ENCODE measurements at places on chromosomes 11 and 22.

GRCh38 chr22:45454275-45454674 is 40.8 kb downstream of the RIBC2 start:
- no peak for DNase-seq

- DNase-seq, result no peak
These were observed at the start of gene CELSR1 for GRCh38 chr22:46537225-46537945. CELSR1 (minus strand) TSS chr22:46537620; CDS start chr22:46537170, 450 bp downstream.

- no peak for DNase-seq
These were observed 10.2 kb downstream of the DGKZ start for GRCh38 chr11:46357483-46357936.

DNA sequence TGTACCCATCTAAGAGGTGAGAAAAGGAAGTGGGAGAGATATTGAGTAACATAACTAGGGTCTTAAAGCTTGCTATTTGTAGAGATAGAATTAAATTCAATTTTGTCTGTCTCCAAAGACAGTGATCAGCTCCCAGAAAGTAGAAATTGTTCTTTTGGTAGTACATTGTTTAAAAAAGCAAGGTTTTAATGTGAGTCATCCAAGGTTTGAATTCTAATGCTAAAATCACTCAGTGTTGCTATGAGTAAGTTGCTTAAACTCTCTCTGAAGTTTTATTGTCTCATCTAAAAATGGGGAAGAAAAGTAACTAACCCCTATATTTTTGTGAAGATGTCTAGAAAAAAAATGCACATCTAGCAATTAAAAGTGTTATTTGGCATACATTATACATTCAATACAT is 1004.5 kb upstream of the CCDC90B start:
- DNase-seq, result no peak

GRCh38 chr11:34481307-34481706 is 32.3 kb downstream of the ELF5 start:
- DNase-seq, result no peak

GRCh38 chr11:127050186-127050585 is 49.6 kb upstream of the KIRREL3 start:
- no peak for DNase-seq

GRCh38 chr11:7450836-7451235 is 34.5 kb upstream of the OLFML1 start:
- no peak for DNase-seq

- DNase-seq, result no peak
These were observed 9.9 kb downstream of the TMPRSS13 start for GRCh38 chr11:117919341-117919740.

DNA sequence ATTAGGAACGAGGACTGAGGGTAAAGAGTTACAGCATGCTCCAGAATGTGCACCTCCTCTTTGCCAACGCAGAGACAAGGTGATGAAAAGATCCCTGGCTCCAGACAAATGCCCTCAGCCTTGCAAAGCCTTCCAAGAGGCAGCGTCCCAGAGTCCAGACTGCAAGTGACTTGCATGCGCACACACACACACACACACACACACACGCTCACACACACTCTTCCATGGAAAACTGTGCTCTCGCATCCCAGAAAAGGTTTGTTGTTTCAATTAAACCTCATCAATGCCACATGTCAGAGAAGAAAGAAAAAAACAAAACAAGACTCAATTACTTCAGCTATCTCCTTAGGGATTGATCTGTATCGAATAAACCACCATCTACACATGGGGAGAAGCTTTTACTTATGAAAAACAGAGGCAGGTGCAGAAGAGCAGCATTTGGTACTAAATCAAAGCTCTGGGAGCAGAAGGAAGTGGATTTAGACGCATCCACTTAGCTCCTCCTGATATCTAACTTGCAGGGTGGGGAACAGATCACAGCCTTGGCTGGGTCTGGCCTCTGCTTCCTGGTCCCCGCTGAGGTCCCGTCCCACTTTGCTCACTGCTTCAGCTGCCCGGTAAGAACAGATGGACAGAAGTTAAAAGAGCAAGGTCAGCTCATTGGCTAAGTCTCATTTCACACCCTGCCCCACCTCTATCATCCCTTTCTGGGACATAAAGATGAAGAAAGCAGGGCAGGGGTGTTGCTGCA is 249.8 kb upstream of the BLID start:
- no peak for DNase-seq

GRCh38 chr11:94721565-94722292 is 46.4 kb upstream of the AMOTL1 start:
- no peak for DNase-seq

DNA sequence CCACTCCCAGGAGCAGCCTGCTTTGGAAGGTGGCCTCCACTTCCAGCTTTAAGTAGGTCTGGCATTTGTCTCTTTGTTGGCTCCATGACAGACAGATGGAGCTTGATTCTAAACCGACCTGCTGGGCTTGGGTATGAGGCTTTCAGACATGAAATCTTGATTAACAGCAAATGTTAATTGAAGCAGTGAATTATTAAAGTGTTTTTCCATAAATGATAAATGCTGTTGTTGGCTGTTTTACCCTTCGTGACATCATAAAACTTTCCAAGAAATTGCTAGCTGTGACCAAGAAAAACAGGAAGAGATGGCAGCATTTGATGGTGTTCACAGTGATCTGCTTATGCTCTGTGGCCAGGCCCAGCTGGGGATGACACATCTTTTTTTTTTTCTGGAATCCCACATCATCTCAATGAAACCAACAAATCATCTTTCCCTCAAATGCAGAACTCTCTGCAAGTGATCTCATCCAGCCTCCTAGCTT is 66.1 kb downstream of the RBMXL2 start:
- no peak for DNase-seq

DNA sequence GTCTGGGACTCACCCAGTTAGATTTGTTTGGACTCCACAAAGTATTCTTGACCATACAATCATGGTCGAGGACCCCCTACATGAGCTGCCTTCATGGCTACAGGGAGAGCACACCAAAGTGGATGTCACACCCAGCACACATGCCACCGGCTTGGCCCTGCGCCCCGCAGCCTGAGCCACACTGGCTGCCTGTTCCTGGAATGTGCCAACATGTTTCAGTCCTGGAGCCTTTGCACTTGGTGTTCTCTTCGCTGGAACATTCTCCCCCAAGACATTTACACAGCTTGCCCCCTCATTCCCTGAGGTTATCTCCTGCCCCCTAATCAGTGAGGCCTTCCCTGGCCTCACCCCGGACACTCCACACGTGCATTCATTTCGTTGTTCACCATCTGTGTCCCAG is 46.0 kb downstream of the PPARA start:
- no peak for DNase-seq

DNA sequence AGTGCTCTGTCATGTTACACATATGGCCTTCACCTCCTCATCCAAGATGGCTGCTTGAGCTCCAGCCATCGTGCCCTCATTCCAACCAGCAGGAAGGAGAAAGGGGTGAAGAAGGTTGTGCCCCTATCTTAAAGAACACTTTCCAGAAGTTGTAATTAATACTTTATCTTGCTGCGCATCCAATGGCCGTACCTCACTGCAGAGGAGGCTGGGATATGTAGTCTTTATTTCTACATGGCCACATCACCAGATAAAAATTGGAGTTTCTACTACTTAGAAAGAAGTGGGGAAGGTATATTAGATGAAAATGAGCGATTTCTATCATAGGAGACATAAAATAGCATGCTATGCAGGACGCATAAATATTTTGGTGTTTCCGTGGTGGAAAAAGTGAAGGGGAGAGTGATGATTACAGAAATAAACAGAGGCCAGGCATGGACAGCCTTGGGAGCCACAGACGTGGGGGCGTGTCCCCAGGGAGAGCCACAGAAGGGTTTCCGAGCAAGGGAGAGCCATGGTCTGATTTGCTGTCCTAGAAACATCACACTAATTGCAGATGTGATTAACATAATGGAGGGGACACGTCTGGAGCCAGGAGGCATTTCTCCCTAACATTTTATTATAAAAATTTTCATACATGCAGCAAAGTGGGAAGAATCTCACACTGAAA is 8.8 kb upstream of the MB start:
- no peak for DNase-seq

DNA sequence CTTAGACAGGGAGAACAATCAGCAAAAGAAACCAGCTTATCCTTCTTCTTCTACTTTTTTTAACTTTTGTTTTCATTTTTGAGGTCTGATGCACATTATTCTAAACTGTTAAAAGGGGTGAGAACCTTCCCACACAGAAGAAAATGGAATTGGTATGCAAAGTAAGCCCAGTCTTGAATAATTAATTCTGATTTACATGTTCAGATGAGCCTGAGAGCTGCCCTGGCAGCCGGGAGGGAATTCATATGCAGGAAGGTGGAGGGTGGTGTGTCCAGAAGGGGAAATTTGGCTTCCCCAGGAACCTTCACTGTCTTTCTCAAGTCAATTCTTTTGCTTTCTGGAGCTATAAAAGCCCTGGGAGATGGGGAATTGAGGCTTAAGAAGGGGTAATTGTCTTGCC is 181.0 kb downstream of the INSC start:
- no peak for DNase-seq

- peak; percentile 71 for DNase-seq
These were observed 87.6 kb upstream of the FSHB start for GRCh38 chr11:30143098-30143705.

DNA sequence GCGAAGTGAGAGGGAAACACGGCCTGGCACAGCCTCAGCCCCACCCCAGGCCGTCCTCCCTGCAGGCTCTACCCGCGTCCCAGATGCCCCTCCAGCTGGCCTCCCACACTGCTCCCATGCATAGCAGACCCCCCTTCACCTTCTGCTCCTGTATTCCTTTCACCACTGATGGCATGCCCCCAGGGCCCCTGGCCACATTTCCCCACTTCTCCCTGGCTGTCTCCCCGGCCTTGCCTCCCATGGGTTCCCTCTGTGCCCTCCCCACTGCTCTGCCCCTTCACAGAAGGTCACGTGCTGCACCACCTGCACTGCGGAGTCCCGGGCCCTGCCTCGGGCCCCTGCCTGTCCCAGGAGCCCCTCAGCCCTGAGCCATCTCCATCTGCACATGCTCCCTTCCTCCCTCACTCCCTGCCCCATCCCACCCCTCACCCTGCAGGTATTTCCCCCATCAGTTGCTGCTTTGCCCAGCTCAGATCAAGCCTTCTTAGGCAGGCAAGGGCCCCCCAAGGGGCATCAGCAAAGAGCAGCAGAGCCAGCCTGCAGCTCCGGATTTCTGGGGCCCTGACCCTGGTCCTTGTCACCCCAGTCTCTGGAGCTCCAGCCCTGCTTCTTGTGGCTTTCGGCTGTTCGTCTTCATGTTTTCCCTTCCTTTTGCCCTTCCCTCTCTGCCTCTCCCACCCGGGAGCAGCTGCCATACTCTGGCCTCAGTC is 46.4 kb downstream of the GAB4 start:
- no peak for DNase-seq

- DNase-seq, result no peak
These were observed 11.7 kb downstream of the FJX1 start for GRCh38 chr11:35629914-35630313.

DNA sequence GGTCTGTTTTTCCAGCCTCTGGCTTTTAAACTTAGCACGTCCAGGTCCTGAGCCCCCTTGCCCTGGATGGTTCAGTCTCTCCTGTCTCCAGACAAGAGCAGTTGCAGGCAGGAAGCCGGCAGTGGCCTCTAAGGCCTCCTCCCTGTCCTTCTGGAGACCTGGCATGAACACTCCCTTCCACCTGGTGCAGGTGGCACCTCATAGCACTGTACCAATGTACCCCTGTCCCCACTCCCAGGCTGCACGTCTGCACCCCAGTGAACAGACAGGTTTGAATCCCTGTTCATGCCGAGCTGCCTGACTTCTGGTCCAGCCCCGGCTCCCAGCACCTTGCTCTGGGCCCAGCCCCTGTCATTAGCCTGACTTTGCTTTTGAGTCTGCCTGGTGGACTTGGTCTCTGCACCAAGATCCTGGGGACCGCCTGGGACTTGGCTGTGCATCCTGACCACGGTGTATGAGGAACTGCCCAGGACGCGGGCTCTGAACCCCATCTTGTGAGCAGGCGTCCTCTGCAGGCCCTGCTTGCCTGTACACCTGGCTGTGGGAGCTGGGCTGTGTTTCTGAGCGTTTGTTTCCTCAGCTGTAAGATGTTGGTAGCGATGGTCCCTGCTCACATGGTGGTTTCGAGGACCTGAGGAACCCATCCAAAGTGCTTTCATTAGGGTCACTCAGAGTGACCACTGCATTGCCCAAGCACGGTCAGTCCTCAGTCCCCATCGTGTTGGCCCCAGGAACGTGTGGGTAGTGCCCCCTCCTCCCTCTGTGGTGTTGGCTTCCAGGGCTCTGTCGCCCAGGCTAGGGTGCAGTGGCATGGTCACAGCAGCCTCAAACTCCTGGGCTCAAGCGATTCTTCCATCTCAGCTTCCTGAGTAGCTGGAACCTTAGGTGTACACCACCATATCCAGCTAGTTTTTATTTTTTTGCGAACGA is 75.0 kb upstream of the SHANK2 start:
- no peak for DNase-seq

DNA sequence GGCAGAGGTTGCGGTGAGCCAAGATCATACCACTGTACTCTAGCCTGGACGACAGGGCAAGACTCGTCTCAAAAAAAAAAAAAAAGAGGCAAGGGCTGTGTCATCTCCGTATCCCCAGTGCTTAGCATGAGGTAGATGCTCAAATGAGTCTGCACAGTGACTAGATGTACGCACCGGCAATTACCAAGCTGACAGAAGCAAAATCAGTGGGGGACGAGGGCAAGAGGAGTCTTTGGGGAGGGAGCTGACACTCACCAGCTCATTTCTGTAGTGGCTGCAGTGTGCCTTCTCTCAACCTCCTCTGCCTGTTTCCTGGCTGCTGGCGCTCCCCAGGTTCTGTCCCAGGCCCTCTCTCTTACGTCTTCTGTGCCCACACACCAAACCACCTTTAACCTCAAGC is 69.9 kb downstream of the PACSIN2 start:
- no peak for DNase-seq

- DNase-seq, result no peak
These were observed 253.3 kb upstream of the ISX start for GRCh38 chr22:34812631-34813030.

GRCh38 chr11:77206264-77207018 is 78.4 kb downstream of the MYO7A start:
- DNase-seq, result no peak

DNA sequence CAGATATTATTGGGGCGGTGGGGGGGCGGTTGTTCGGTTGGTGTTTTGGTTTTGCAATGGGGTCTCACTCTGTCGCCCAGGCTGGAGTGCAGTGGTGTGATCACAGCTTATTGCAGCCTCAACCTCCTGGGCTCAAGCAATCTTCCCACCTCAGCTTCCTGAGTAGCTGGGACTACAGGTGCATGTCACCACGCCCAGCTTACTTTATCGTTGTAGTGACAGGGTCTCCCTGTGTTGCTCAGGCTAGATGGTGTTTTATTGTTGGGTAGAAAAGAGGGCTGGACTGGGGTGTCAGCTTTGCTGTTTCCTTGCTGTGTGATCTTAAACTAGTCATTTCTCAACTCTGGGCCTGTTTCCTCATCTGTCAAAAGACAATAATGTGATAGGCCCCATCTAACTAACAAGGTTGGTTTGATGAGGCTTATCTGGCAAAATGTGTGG is 17.5 kb upstream of the MYH9 start:
- peak; percentile 65 for DNase-seq

GRCh38 chr22:31853736-31854495 is 90.4 kb upstream of the YWHAH start:
- DNase-seq, result no peak

Measured in NAMALWA (cell line).